Placental epithelial cell (primary cell): ENCODE measurements at places on chromosomes 11 and 22. TPM values are rescaled to one million over a fixed set of nuclear protein-coding genes. Genes with fewer than 3 reads are reported as not detected.

Gene HBG2
- total RNA-seq = not detected in 2 replicates

Gene IL17REL
- not detected in 2 replicates for total RNA-seq

Gene GRK2
- 27.5 and 40.4 TPM in 2 replicates for total RNA-seq

Gene APOA4
- total RNA-seq = not detected in 2 replicates

Gene HOATZ
- total RNA-seq = not detected in 2 replicates

Gene TMEM80
- 8.2 and 18.8 TPM in 2 replicates for total RNA-seq

Gene CAVIN3
- total RNA-seq = 218 and 571 TPM in 2 replicates

Gene LRRC56
- total RNA-seq = 0.22 and 1.6 TPM in 2 replicates

Gene LMNTD2
- 3.3 and 10.6 TPM in 2 replicates for total RNA-seq

Gene ENDOD1
- 91.9 and 158 TPM in 2 replicates for total RNA-seq

Gene AIFM3
- 0.43 and 2.0 TPM in 2 replicates for total RNA-seq

Gene TRIM29
- 90.3 and 326 TPM in 2 replicates for total RNA-seq

Gene GRK3
- total RNA-seq = 2.4 and 2.7 TPM in 2 replicates

Gene SLC22A25
- not detected in 2 replicates for total RNA-seq

Gene KCNQ1OT1
- total RNA-seq = 13.3 and 20.8 TPM in 2 replicates

Gene RCOR2
- 2.9 and 4.3 TPM in 2 replicates for total RNA-seq

Gene SLC43A3
- total RNA-seq = 5.9 and 6.2 TPM in 2 replicates

Gene OR8D1
- total RNA-seq = not detected in 2 replicates

Gene SERPING1
- 0.65 and 13.7 TPM in 2 replicates for total RNA-seq

Gene RFPL3
- not detected in 2 replicates for total RNA-seq

Gene SERPINH1
- 418 and 493 TPM in 2 replicates for total RNA-seq

Gene KDELR3
- total RNA-seq = 67.5 and 126 TPM in 2 replicates

Gene TBRG1
- total RNA-seq = 24.3 and 28.6 TPM in 2 replicates

Gene TST
- 32.6 and 33.0 TPM in 2 replicates for total RNA-seq

Gene ST3GAL4
- 7.5 and 23.1 TPM in 2 replicates for total RNA-seq

Gene ZDHHC24
- total RNA-seq = 10.2 and 14.0 TPM in 2 replicates

Gene SOX6
- 0.11 and 0.39 TPM in 2 replicates for total RNA-seq

Gene AQP11
- total RNA-seq = 0.39 and 1.1 TPM in 2 replicates

Gene CRYBB3
- not detected in 2 replicates for total RNA-seq

Gene LRRC10B
- total RNA-seq = not detected in 2 replicates

Gene ACAD8
- 13.8 and 17.3 TPM in 2 replicates for total RNA-seq

Gene SLC35F2
- 51.8 and 69.4 TPM in 2 replicates for total RNA-seq

Gene KCNK7
- total RNA-seq = 0.54 TPM in 1 of 2 replicates, not detected in the other

Gene C11orf42
- not detected in 2 replicates for total RNA-seq
